ENCODE measurements at places on chromosomes 1 and 21.

GRCh38 chr1:198175423-198176170 is 18.8 kb downstream of the NEK7 start:
- no peak for DNase-seq

- DNase-seq, result no peak
These were observed 54.6 kb downstream of the ZBTB40 start for GRCh38 chr1:22506130-22506692.

GRCh38 chr21:40852563-40852962 is 5.6 kb upstream of the DSCAM start:
- DNase-seq, result no peak

DNA sequence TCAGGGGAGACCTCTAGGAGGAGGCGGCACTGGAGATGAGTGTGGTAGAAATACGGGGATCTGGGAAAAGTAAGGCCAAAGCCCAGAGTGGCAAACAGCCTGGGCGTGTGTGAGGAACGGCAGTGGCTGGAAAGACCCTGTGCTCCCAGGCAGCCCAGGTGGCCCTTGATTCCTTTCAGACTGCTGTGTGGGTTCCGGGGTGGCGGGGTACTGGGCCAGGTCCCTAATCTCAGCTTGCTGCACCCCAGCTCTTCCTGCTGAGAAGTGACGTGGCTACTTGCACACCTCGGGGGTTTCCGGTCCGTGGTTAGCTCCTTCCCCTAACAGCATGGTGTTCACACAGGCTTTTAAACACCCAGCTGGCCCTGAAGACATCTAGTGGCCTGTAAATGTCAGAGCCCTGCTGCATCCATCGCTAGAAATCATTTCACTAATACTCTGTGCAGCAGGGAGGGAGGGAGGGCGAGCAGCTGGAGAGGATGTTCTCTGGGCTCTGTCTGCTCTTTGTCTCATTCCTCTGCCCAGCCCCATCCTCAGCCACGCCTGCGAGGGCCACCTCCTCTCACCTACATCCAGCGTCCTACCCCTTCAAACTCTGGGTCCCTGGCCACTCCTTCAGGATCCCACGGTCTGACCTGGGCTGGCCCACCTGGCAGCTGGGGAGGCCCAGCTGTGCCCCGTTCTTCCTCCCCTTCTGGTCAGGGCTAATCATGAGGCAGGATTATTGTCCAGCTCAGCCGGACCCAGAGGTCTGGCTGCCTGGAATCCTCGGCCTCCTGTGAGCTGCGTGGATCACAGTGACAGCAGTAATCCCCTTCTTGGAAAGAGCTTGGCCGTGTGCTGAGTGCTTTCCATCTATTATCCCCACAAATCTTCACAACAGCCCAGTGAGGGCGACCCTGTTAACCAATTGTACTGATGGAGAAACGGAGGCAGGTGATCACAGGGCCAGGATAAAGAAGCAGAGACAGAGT is 7.2 kb downstream of the ZDHHC18 start:
- DNase-seq, result no peak

- no peak for DNase-seq
These were observed 59.7 kb upstream of the COL6A1 start for GRCh38 chr21:45921917-45922316.

- DNase-seq, result no peak
These were observed 210.3 kb downstream of the SLC35F3 start for GRCh38 chr1:234114648-234115307.

- DNase-seq, result no peak
These were observed 11.1 kb upstream of the SLC30A1 start for GRCh38 chr1:211589782-211590721.

DNA sequence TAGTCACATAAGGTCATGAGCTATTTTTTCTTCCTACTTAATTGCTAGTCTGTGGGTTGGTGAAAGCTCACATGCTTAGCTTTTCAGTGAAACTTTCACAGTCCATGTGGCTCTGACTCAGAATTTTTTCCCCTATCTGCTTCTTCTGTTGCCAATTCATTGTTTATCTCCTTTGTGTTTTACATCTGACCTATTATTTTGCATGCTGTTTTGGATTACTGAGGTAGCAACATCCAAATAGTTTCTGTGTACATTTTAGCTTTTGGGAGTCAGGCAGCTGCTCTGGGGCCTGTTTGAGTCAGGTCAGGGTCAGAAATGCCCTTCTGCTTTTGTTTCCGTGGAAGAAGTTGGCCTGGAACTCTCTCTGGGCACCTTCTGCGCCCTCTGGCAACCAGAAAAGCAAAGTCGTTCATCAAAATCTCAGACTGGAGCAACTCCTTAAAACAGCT is 40.0 kb downstream of the ROR1 start:
- no peak for DNase-seq

GRCh38 chr1:3217181-3217641 is 148.2 kb downstream of the PRDM16 start:
- DNase-seq, result no peak

DNA sequence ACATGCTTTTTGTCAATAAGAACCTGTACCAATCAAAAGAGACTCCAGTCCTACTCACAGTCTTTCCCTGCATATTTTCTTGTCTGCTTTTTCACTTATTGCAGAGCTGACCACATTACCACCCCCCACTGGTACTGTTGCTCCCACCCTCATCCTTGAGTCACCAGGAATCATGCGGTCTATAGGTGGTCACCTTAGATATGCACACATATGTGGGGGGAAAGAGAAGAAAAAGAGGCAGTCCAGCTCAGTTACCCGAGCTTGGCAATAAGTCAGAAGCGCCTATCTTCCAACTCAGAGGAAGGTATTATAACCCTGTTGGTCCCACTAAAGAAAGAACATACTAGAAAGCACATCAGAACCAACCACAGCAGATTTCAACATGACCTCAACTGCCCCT is 119.2 kb downstream of the SMYD2 start:
- DNase-seq, result no peak

- DNase-seq, result no peak
These were observed 91.1 kb upstream of the NR5A2 start for GRCh38 chr1:199936441-199936840.

- DNase-seq, result no peak
These were observed 140.3 kb upstream of the KIF26B start for GRCh38 chr1:245014247-245015029.

DNA sequence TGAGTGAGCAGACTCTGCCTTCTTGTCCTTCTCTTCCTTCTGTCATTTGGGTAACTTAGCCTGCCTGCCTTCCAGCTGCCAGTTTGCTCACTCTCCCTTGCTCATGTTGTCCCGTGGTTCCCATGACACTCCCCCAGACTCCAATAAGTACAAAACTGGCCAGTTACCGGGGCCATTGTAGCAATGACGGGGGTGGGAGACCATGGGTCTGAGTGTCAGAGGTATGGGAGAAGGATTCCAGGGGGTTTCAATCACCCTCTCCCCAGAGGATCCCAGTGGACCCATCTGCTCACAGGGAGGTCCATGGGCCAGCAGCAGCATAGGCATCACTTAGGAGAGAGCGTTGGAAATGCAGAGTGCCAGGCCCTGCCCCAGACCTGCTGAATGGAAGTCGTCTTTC is 51.3 kb downstream of the CAPN9 start:
- no peak for DNase-seq

DNA sequence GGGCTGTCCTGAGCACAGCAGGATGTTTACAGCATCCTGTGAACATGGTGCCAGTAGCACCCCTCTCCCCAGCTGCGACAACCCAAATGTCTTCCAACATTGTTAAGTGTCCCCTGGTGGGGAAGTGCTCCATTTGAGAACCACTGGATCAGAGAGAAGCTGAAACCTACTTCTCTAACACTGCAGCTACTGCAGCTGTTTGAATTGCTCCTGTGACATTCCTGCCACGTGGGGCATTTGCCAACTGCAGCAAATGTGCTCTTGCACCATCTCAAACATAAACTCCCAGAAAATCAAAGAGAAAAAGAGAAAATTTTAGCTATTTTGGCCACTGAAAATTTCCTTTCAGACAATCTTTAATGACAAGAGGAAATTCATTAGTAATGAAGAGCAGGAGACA is 11.0 kb downstream of the SLC2A5 start:
- no peak for DNase-seq

GRCh38 chr1:9892563-9893528 is 17.2 kb downstream of the CTNNBIP1 start:
- no peak for DNase-seq

DNA sequence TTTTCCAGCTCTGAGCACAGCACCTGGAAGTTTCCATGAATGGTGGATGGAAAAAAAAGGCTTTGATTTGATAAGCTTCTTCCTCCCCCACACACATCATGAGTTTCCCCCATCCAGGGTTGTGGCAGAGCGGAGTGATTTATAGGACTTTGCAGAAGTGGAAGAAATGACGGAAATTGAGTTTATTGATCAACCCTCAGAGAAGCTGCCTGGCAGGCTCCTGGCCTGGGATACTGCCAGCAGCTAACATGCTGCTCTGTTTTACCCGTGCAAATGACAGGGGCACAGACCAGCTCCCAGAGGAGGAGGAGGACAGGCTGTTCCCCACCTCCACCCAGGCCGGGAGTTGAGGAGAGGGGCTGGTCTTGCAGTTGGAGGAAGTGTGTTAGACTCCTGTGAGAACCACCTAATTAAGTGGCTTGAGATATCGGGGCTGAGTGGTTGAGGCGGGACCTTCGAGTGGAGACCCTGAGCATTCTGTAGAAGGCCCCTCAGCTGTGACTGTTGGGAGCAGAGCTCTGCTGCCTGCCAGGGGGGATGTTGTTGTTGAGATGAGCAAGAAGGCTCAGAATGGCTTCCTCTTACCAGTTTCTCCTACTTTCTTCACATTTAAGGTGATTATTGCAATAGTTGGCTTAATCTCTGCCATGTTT is 21.8 kb downstream of the ADORA1 start:
- DNase-seq, result no peak

DNA sequence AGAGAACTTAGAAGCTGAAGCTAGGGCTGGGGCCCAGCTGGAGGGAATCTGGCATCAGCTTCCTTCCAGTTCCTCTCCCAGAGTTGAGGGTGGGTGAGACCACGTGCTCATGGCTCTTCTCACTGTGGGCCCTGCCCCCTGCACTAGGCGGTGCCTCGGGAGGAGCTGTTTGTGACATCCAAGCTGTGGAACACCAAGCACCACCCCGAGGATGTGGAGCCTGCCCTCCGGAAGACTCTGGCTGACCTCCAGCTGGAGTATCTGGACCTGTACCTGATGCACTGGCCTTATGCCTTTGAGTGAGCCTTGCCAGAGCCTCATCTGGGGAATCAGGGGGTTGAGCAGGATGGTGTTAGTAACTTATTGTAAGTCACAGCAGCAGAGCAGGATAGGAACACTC is 16.1 kb downstream of the AKR1A1 start:
- DNase-seq, result no peak

- DNase-seq, result no peak
These were observed 595 bp downstream of the IL10RB start for GRCh38 chr21:33266789-33267135.

GRCh38 chr1:32984455-32985171 is 20.0 kb upstream of the RNF19B start:
- peak; percentile 37 for DNase-seq

DNA sequence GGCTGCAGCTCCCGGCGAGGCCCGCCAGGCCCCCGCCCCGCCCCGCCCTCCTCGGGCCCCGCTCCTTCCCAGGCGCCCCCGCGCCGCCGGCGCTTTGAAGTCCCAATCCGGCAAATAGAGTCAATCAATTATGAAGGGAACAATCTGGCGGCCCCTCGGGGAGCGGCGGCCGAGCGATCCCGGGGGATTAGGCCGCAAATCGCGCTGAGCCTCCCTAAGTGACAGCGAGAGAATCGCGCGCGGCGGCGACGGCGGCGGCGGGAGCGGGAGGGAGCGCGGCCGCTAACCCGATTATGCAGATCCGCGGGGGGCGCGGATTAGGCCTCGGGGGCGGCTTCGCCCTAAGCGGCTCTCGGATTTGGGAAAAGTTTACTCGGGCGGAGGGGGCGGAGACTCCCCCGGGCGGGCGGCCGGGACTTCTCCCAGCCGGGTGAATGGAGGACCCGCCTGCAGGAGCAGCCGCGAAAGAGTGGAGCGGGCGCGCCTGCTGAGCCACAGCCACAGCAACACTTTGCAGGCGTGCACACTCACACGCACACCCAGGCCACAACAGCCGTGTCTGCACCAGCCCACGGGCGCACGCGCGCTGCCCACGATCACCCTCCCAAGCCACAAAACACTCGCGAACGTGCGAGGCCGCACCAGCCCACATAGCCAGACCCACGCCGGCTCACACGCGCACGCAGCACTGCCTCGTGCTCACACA is 23.0 kb upstream of the DMBX1 start:
- DNase-seq, result peak; percentile 13

- DNase-seq, result no peak
These were observed 143.4 kb downstream of the SYF2 start for GRCh38 chr1:25088946-25089345.

GRCh38 chr1:235486321-235486720 is 17.9 kb downstream of the B3GALNT2 start:
- DNase-seq, result no peak

DNA sequence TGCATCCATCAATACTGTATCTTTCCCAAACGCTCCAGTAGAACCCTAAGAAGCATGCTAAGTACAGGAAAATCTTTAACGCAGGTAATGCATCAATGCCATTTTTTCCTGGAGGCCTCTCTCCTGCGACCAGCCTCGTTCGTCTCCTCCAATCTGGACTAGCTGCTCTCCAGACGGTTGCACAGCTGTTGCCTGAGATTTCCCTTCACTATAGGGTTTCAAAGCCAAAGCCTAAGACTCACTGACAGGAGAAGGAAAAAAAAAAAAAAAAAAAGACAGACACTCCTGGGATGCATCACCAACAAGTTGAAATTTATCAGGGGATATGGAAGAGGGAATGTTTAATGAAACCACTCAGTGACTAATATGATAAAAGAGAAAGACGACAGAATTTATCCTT is 93.0 kb downstream of the APP start:
- no peak for DNase-seq

GRCh38 chr1:211497489-211498045 is 5.6 kb upstream of the RD3 start:
- DNase-seq, result no peak

- DNase-seq, result no peak
These were observed 146.9 kb upstream of the C1orf174 start for GRCh38 chr1:4046836-4047461.

- DNase-seq, result no peak
These were observed 43.3 kb downstream of the C8B start for GRCh38 chr1:56922507-56922906.

GRCh38 chr1:9691108-9691445 is 39.5 kb downstream of the PIK3CD start:
- DNase-seq, result no peak

- no peak for DNase-seq
These were observed 8.7 kb downstream of the RNF220 start for GRCh38 chr1:44413740-44414139.

Data from anterior cingulate cortex (tissue), 58 donors.